Dermis microvascular lymphatic vessel endothelial cell (primary cell): ENCODE measurements at places on chromosomes 5 and 9. TPM values are rescaled to one million over a fixed set of nuclear protein-coding genes. Genes with fewer than 3 reads are reported as not detected.

GRCh38 chr9:127047971-127048370, 74.5 kb downstream of the ANGPTL2 start:
- no peak for DNase-seq

DNA sequence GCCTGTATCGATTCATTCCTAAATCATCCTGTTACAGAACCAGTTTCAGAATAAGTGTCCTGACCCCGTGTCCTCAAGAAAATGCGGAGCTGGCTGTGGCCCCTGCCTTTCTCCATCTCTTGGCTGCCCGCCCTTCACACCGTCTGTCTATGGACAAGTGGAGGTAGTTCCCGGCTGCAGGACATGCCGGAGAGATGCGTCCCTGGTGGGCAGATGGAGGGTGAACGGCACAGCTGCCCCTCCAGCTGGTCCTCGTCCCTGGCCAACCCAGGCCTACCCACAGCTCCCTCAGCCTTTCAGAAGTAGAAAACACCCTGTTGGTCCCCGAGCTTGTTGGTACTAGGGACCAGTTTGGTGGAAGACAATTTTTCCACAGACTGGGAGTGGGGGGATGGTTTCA, 14.8 kb upstream of the EXOC3 start:
- no peak for DNase-seq

MAMDC2 gene
- 0.89 and 3.1 TPM in 2 replicates for total RNA-seq

PAEP gene
- not detected in 2 replicates for total RNA-seq

SLC25A2 gene
- under 0.01 and 0.13 TPM in 2 replicates for total RNA-seq
